ENCODE measurements at places on chromosomes 11 and 22.

DNA sequence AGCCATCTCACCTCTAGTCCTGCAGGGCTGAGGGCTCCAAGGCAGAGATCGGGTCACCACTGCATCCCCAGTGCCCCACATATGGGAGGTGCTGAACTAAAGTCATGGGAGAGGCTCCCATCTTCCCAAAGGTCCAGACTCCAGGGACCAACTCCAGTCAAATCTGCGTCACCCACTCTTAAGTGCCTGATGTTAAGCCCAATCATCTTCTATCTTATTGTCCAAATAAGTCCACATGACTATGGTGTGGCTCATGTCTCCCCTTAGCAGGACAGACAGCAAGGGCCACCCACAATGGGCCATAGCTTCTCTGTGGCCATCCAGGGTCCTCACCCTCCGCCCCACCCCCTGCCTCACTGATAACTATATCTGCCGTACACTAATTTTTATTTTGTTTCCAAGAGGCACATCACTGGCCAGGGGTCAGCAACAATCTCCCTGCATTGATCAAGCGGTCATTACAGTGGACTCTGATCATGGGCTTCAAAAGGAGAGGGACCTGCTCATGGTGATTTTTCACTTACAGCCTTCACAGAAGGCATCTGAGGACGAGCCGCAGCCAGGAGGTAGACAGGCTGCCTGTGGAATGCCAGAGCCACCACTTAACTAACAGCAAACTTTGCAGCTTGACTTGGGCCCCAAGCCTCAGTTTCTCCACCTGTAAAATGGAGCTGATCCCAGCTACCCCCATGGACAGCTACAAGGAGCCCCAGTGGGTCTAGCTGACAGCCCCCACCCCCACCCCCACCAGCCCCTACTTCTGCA is 23.3 kb downstream of the MYH9 start:
- no peak for DNase-seq

- peak; percentile 78 for DNase-seq
Observed at GRCh38 chr11:120303004-120303637, 22.0 kb upstream of the TLCD5 start.

DNA sequence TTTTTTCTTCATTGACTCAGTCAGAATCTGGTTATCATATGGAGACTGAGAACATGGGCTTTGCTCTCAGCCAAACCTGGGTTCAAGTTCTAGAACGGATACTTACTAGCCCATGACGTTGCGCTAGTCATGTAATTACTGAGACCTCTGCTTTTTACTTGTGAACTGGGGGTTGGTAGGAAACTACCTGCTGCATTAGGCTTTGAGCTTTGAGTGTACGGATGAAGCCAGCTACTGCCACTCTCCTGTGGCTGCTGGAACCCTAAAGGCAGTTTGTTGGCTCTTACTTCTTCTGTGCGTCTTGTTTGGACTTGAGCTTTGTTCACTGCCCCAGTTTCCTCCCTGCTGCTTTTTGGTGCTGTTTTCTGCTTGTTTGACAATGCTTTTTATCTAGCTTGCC is 18.1 kb downstream of the PPP6R2 start:
- no peak for DNase-seq

DNA sequence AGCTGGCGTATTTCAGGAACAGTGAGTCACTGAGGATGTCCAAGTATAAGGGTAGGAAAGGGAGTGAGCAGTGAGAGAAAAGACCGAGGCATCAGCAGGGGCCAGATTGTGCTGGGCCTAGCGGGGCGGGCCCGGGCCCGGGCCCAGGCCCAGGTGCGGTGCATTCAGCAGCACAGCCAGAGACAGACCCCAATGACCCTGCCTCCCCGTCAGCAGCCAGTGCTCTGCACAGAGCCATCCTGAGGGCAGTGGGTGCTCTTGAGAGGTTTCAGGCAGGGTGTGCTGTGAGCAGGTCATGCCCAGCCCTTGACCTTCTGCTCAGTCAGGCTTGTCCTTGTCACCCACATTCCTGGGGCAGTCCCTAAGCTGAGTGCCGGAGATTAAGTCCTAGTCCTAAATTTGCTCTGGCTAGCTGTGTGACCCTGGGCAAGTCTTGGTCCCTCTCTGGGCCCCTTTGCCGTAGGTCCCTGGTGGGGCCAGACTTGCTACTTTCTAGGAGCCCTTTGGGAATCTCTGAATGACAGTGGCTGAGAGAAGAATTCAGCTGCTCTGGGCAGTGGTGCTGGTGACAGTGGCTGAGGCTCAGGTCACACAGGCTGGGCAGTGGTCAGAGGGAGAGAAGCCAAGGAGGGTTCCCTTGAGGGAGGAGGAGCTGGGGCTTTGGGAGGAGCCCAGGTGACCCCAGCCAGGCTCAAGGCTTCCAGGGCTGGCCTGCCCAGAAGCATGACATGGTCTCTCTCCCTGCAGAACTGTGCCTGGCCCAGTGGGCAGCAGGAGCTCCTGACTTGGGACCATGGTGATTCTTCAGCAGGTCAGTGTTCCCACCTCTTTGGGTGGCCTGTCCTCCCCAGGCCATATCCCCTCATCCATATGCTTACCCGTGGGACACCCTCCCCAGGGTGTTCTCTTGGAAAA is 2.1 kb downstream of the MYO7A start:
- DNase-seq: no peak

- peak; percentile 47 for DNase-seq
Observed at GRCh38 chr22:18024276-18024939, at the start of gene MICAL3. Gene MICAL3 (minus strand): TSS chr22:18024561. CDS start chr22:17906812, 117,749 bp downstream.

DNA sequence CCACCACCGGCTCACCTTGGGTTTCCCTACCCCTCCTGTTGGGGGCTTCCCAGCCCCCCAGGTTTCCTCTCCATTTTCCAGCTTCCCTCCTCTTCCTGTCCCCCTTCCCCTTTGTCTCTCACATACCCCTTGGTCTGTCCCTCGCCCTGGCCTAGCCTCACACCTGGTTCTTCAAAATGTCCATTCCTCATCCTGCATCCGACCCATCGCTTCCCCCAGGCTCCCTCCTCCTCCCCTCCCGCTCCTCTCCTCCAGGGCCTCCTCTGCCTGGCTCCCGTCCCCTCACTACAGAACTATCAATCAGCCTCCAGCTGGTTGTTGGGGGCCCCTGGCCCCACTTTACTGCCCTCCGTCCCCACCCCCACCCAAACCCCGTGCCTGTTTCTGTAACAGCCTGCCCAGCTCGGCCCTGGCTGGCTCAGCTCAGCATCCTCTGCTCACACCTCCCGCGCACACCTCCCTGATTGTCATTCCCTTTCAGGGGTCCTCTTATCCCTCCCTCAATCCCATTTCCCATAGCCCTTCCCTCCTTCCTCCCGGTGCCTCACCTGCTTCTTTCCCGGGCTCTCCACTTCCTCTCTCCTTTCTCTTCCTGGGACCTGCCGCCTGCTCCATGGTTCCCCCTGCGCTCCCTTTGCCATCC is 1.2 kb downstream of the CNIH2 start:
- no peak for DNase-seq

DNA sequence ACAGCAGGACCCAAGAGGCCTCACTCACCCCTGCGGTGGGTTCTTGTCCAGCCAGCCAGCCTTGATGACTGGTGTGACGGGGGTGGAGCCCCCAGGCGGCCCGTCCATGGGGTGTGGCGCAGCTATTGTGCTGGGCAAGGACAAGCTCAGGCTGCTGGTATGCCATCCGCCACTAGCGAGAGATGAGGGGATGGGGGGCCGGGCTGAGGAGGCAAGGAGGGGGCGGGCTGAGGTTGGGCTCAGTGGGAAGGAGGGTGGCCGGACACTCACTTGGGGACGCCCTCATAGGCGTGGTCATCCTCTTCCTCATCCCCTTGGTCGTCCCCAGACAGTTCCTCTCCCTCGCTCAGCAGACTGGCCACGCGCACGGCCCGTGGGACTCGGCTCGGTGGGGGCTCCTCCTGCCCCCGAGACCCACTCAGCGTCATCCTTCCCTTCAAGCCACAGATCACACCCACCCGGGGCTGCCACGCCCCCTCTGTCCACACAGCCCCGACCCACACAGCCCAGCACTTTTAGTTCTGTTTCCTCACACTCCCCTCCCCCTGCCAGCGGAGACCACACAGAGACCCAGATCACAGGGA is 38.0 kb upstream of the PDE2A start:
- DNase-seq: no peak

- DNase-seq: no peak
Observed at GRCh38 chr11:76598426-76598839, 72.1 kb downstream of the LRRC32 start.

- no peak for DNase-seq
Observed at GRCh38 chr11:132242632-132243031, 872.2 kb downstream of the NTM start.

GRCh38 chr11:2316963-2317244 is 15.1 kb downstream of the TSPAN32 start:
- no peak for DNase-seq

GRCh38 chr22:46116491-46116958 is 33.8 kb upstream of the PPARA start:
- peak; percentile 67 for DNase-seq

GRCh38 chr11:26849036-26849435 is 127.2 kb upstream of the SLC5A12 start:
- no peak for DNase-seq

DNA sequence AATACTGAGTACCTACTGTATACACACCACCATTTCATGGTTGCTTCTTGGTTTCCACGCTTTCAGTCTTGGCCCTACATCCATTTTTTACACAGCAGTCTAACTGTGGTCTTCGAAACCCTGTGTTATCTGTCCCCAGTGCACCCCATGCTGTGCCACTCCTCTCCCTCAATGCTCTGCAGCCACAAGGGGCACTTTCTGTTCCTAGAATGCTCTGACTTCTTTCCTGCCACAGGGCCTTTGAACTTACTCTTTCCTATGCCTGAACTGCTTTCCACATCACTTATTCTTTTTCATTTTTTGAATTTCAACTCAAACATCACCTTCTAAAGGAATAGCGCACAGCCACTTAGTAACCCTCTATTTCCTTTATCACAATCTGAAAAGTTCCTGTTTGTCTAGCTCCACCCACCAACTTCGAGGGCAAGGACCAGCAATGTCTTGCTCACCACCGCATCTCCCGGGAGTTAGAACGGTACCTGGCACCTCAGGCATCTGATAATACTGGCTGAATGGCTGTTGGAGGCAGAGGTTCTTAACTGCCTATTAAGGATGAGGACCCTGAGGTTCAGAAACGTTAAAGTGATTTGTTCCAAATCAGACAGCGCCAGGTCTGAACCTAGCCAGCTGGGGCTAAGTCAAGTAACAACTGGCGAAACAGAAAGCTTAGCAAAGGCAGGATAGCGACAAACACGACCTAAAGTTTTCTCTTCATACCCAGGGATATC is 568 bp downstream of the ALG8 start:
- DNase-seq: peak; percentile 5

DNA sequence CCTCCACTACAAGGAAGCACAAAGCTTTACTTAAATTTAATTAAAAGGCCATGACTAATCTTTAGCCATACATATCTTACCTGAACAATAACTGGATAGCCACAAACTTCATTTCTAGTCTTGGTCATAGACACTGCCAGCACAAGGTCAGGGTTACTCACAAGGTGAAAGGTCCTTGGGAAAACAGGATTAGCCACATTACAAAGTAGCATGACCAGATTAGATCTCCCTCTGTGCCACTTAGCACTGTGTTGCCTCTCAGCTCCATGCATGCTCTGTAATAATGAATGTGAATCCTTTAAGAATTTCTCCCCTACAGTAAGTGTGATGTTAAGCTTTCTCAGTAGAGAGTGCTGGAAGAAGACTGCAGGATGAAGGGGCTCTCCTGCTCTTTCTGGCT is 325.1 kb upstream of the MPPED2 start:
- DNase-seq: no peak
